ENCODE measurements at places on chromosomes 12 and 14.

DNA sequence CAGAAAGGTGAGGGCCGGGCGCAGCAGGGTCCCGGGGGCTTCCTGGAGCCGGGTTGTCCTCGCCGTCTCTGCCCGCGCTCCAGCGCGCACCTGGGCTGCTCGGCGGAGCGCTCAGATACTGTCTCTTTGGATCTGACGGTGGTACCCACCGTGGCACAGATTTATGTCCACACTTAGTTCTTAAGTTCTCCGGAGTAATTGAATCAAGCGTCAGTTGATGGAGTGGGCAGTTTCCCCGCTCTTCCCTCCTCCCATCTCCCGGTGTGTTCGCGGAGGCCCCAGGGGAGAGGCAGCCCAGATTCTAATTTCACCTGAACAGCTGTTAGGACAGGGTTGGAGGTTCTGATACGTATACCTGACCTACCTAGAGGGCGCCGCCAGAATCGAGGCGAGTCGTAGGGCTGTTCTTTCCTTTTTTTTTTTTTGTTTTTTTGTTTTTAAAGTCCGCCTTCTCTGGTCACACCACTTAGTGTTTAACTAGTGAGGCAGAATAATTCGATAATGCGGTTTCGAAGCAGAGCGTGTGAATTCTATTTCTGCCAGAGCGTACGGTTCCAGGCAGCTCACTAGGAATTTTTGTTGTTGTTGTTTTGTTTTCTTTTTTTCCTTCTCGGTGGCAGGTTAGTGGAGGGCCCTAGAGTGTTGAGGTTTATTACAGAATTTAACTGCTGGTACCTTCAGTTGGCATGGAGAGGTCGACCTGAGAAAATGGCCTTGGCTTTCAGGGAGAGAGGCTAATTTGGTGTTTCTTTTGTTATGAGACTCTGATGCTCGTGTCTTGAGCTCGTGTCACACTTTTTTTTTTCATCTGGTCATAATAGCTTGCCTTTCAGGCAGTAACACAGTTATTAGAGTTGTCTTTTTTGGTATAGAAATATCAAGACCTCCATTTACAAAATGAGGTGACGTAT is 22.3 kb upstream of the GNS start:
- DNase-seq: no peak

DNA sequence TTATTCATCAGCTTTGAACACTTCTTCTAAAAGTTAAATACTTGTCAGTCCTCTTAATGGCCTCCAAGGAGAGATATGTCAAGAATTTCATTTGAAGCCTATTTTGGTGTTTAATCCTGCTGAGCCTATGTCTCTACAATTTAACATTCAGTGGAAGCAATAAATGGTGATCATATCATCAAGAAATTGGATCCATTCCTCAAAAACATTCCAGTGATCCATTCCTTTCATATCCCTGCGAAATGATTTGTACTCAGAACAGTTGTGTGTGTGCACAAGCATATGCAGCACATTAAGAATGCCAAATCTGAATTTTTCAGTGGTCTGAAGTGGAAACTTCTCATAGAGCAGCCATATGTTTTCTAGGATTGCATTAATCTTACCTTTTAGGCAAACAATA is 373.7 kb upstream of the SYT1 start:
- DNase-seq: no peak

GRCh38 chr12:128570191-128571065 is 253.3 kb downstream of the SLC15A4 start:
- no peak for DNase-seq

DNA sequence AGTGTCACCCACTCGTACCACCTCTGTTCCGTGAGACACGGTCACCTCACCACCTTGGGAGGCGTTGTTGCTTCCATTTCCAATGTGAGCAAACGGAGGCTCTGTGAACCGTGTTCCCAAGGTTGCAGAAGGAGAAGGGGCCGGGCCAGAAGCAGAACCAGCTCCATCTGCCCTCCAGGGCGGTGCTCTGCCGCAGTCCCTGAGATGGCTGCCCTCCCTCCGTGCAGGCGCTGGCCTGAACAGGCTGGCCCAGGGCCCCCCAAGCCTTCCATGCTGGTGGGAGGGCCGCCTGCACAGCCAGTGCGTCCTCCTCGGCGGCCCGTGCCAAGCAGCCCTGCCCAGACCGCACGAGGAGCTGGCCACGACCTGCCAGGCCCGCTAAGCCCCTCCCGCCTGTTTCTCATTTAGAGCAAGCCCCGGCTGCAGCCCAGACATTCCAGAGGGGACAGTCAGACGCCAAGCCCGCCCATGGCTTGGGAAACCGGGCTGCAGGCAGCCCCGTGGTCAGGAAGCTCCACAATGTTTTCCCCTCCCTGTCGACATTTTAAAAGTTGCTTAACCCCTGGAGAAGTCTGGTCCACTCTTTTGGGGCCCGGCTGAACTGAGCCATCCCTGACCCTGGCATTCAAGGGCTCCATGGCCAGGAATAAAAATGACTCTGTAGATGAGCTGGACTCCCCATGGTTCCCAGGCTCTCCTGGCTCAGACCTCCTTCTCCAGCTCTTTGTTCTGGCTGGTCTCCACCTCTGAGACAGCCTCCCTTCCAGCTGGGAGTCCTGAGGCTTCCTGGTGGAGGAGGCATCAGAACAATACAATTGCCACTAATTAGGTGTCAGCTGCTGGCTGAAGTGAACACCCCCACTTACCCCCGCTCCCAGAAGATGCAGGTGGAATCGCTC is 236.0 kb downstream of the BCL11B start:
- no peak for DNase-seq
